Stomach (tissue), 19 donors: ENCODE measurements at places on chromosomes 7 and 10.

DNA sequence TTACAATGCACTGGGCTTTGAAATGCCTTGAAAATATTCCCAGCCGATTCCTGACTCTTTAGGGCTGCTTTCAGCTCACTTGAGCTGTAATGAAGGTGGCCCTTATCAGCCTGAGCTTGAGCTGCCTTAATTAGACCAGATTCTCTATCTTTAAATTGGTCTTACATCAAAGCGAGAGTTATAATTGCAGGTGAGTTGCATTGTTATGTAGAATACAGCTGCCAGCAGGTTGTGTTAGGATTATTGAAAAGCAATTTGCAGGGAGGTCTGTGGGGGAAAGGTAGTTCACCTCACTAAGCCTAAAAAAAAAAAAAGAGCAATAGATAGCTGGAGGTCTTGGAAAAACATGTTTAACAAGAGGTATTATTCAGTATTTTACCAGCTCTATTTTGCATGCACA is 142.2 kb upstream of the HABP2 start:
- H3K4me3 ChIP-seq = no peak overlapping the region
- no peaks in the 10 kb centered on the region for H3K27me3 ChIP-seq
- H3K36me3 ChIP-seq = no peaks in the 10 kb centered on the region
- DNase-seq = no peak

GRCh38 chr10:11357439-11357838 is 254.0 kb downstream of the USP6NL start:
- H3K27me3 ChIP-seq = no peaks in the 10 kb centered on the region
- H3K4me1 ChIP-seq = no peaks in the 10 kb centered on the region
- no peak overlapping the region for H3K27ac ChIP-seq

GRCh38 chr10:52571516-52572182 is 200.9 kb downstream of the MBL2 start:
- H3K36me3 ChIP-seq = no peaks in the 10 kb centered on the region
- no peak overlapping the region for H3K27ac ChIP-seq
- no peaks in the 10 kb centered on the region for H3K27me3 ChIP-seq
- no peaks in the 10 kb centered on the region for H3K4me1 ChIP-seq

DNA sequence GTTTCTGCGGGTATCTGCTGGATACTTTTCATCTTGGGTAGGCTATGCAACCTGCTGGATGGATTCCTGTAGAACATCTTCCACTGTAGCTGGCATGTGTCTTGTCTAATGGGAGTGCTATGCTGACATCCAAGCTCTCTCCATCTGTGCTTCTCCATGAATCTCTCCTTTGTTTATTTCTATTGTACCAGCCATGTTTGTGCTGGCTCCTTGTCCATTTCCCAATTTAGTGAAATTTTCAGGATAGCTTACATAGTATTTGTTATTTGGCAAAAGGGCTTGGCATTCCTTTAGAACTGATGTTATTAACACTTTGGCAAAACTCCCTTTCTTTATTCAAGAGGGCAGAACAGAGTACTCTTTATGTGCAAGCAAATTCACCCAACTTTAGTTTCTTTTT is 198.0 kb downstream of the CSTF2T start:
- no peak for DNase-seq
- no peaks in the 10 kb centered on the region for H3K36me3 ChIP-seq
- no peaks in the 10 kb centered on the region for H3K4me1 ChIP-seq
- H3K27ac ChIP-seq = no peak overlapping the region
- H3K27me3 ChIP-seq = no peaks in the 10 kb centered on the region

- H3K4me1 ChIP-seq = peaks cover 76% of the 10 kb centered on the region
- no peaks in the 10 kb centered on the region for H3K27me3 ChIP-seq
- peak overlapping the region; percentile 88 for H3K27ac ChIP-seq
These were observed 19.8 kb downstream of the DNAJB12 start for GRCh38 chr10:72334825-72335393.

DNA sequence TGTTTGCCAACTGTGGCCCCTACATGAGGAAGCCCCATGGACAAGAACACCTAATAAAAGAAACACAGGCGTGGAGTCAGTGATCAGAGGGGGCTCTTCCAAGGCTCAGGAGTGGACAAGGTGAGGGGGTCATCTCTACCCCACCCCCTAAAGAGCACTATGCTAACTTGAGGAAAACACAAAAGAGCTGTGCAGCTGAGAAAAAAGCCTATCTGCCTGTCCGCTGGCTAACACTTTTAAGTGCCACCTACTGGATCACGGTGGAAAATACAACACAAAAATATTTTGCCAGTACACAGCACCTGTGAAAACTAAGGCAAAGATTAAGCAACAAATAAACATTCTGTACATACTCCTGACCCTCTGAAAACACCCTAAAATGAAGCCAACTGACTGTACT is 53.1 kb upstream of the COBL start:
- H3K36me3 ChIP-seq = no peaks in the 10 kb centered on the region
- H3K27ac ChIP-seq = no peak overlapping the region
- H3K4me1 ChIP-seq = no peaks in the 10 kb centered on the region
- no peaks in the 10 kb centered on the region for H3K27me3 ChIP-seq
- no peak overlapping the region for H3K4me3 ChIP-seq
- peak; percentile 36 for DNase-seq

GRCh38 chr7:143415742-143416397 is 7.2 kb upstream of the EPHA1 start:
- DNase-seq = no peak
- H3K36me3 ChIP-seq = no peaks in the 10 kb centered on the region
- no peak overlapping the region for H3K4me3 ChIP-seq
- H3K27ac ChIP-seq = no peak overlapping the region
- no peaks in the 10 kb centered on the region for H3K27me3 ChIP-seq
- peaks cover 12% of the 10 kb centered on the region for H3K4me1 ChIP-seq

DNA sequence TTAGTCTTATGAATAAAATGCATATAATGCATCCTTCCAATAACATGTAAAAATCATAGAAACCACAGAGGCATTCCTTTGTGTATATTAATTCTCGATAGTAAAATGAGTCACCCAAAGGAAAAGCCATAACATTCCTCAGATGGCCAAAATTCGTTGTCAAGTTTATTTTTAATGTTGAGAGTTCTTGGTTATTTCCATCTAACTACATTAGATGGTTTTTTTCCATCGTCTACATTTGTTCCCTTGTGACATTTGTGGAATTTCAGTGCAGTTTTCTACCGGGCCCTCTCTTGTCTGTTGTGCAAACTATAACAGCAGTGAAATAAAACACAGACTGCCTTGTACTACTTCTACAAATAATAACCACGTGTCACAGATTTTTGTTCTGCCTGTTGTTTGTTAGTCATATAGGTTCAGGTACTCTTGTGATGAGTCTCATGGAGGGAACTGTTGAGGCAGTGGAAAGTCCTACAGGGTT is 54.7 kb upstream of the CCAR1 start:
- DNase-seq = no peak
- H3K27me3 ChIP-seq = no peaks in the 10 kb centered on the region
- H3K36me3 ChIP-seq = no peaks in the 10 kb centered on the region
- H3K4me3 ChIP-seq = no peak overlapping the region
- H3K4me1 ChIP-seq = no peaks in the 10 kb centered on the region
